Cortex of kidney (tissue), 1 donor: ENCODE measurements at places on chromosomes 13 and 19.

- no peak for DNase-seq
These were observed 37.8 kb downstream of the VSTM2B start for GRCh38 chr19:29563486-29564101.

GRCh38 chr19:18322318-18322758 lies 538 bp downstream of the LSM4 start:
- DNase-seq: no peak

DNA sequence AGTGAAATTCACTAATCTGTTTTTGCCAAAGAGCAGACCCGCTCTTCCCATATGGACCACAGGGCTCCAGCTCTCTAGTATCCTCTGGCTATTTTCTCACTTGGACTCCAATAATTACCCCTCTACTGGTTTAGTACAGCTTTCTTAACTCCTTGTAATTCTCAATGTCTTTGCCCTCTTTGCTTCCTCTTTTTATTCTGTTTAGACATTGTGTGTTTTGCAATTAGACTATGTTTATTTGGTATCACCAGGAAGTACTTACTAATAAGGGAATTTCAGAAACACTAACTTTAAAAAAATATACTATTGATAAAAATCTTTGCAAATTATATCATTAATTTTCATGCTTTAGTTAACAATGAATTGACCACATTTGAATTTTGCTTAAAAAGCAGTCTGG lies 111.6 kb upstream of the OBI1 start:
- no peak for DNase-seq

- DNase-seq: no peak
These were observed 508.6 kb upstream of the KLHL1 start for GRCh38 chr13:70616847-70617246.

DNA sequence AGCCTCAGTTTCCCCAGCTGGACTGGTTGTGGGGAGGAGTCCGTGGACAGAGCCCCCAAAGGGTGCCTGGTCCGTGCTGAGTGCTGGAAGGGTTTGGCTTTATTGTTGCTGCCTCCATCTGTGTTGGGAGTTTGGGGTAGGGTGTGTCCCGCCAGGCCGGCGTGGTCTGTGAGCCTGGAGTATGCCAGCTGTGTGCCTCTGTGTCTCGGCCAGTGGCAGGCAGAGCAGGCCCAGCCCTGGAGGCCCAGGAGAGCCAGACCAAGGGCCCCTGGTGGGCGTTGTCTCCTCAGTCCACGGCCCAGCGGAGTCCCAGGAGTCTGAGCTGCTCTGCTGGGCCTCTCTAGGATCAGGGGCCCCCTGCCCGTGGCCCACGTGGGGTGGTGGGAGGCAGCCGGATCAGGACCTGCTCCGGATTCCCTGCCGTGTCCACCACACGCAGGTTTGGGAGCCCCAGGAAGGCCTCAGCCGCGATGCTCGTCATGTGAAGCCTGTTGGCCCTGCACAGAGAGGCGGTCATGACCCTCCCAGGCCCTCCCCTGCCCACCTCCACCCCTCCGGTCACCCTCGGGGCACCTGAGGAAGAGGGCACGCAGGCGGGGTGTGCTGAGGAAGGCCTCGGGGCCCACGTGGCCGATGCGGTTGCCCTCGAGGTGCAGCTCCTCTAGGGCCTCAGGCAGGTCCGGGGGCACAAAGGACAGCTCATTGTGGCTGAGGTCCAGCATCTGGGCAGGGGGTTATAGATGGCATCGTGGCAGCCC lies 6.6 kb downstream of the PODNL1 start:
- no peak for DNase-seq

DNA sequence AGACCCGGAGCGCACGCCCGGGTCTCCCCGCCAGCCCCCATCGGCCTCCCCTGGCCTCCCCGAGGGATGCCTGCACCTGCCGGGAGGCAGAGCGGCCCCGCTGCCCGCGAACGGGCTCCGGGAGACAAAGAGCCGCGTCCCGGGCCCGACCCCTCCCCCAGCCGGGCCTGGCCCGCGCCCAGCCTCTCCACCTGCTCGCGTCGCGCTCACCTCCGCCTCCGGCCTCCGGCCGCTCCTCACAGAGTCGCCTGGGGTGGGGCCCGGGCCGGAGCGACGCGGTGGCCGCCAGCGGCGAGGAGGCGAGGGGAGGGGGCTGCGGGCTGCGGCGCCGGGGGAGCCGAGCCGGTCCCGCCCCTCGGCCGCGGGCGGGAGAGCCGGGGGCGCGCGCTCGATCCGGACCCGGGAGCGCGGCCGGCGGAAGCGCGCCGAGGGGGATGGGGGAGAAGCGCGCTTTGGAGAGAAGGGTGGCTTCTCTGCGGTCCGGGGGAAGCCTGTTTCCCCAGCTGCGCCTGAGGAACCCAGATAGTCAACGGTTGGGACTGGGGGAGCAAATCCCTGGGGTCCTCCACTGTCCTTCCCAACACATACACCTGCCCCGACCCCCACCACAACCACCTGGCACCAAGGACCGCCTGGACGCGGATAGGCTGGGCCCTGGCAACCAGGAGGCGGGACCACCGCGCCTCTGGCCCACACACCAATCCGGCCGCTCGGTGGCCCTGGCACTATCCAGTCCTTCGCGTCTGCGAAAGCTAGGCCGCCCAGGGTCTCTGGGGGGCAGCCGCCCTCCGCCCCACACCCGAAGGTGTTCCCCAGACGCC lies at the start of gene PRR36:
PRR36 (minus strand) TSS at position 315 of the 821 bp plus-strand sequence. CDS start 701 bp downstream, outside the sequence.
- DNase-seq: no peak

DNA sequence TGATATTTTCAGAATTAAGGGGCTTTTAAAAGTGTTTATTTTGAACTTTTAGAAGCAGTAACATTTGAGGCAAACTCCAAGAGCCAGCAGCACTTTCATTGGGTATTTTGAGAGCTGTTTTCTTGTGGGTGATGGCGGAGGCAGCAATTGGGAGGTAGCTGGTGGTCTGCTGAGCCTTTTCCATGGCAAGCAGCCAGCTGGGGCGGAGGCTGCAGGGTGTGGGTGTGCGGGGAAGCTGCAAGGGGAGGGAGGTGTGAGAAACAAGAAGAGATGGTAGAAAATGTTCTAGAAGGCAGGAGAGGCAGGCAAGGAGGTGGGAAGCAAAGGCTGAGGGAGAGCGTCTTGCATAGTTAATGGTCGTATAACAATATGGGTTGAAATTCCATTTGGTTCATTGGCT lies 223.4 kb upstream of the HTR2A start:
- no peak for DNase-seq

DNA sequence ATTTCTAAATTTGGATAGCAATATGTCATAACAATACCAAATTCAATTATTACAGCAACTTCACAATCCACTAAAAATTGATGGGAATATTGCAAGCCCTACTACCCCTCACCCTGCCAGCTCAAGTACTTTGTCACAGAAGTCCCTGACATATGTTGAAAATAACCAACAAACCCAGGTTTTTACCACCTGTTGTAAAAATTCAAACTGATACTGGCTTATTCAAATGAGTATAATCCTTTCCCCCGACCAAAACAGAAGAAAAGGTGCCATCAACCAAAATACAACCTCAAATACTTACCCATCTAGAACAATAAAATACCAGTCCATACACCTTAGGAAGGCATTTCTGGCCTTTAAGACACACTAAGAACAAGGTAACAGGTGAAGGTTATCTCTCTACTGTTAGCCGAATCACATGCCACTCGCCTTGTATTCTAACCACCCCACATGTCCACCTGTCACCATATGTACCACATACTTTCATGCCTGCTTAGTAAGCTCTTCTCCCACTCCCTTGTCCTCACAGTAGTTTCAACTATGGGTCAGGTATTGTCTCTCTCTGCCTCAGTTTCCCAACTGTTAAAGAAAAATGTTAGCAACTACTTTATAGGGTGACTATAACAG lies 53.1 kb downstream of the USP12 start:
- no peak for DNase-seq

GRCh38 chr19:46202426-46202825 lies 27.1 kb upstream of the IGFL1 start:
- DNase-seq: no peak

DNA sequence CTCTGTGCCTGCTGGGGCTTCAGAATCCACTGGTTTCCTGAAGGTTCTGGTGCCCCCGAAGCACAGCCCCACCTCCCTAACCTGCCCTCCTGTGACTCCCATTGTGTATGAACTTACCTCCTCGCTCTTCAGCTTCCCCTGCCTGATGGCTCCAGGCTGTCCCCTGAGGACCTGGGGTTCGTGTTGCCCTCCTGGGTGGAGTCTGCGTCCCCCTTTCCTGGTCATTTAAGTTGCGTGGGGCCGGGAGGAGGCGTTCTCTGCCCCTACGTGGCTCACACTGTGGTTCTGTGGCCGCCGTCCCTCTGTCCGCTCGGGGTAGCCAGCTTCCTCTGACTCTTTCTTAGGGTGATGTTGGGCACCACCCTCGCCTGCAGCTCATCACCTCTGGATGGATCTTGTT lies 13.9 kb downstream of the TFDP1 start:
- DNase-seq: no peak

DNA sequence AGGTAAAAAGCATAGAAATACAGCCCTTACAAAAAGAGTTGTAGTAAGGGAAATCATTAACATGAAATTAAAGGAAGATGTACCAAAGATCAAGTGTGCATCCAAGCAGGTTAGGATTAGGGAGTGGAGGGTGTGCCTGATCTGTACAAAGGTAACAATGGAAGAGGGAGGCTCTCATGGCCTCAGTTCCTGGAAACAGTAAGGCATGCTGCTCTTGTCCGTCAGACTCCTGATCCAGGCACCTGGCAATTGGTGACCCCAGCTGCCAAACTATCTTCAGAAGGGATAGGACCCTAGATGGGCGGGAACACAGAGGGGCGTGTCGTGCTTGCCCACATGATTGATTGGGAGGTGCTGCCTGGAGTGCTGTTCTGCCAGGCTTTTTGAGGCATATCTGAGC lies 4.5 kb downstream of the TEX26 start:
- no peak for DNase-seq

DNA sequence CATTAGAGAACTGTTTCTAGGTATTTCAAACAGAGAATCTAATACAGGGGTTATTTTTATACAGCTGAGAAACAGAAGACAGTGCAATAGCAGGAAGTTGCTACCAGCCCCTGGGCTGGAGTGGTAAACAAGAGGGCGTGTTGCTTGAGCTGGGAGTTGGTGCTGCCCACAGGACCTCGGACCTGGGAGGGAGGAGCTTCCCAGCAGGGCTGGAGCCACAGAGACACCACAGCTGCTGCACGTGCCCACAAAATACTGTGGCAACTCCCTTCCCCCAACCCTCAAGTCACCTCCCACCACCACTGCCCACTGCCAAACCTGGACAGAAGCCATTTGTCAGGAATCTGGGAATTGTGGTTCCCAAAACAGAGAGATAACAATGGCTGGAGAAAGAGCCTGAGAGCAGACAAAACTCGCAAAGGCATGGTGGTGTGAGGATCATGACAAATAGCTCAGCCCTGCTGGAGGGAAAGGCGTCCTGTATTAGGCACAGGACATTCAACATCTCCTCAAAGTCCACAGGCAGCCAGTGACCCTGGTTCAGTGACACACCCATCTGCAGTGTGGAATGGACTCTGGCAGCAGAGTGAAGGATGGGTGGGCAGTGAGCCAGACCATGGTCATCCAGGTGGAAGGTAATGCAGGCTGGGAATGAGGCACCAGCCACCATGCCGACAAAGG lies 57.2 kb downstream of the SPATA13 start:
- no peak for DNase-seq

- DNase-seq: no peak
These were observed 18.5 kb downstream of the ZNF71 start for GRCh38 chr19:56613639-56614038.

DNA sequence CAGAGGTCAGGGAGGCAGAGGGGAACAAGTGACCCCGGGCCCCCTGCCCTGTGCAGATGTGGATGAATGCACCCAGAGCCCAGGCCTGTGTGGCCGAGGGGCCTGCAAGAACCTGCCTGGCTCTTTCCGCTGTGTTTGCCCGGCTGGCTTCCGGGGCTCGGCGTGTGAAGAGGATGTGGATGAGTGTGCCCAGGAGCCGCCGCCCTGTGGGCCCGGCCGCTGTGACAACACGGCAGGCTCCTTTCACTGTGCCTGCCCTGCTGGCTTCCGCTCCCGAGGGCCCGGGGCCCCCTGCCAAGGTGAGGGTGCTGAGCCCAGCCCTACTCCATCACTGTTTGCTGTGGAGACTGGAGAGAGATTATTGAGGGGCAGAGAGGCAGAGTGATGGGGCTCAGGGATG lies 9.9 kb downstream of the LTBP4 start:
- DNase-seq: no peak

DNA sequence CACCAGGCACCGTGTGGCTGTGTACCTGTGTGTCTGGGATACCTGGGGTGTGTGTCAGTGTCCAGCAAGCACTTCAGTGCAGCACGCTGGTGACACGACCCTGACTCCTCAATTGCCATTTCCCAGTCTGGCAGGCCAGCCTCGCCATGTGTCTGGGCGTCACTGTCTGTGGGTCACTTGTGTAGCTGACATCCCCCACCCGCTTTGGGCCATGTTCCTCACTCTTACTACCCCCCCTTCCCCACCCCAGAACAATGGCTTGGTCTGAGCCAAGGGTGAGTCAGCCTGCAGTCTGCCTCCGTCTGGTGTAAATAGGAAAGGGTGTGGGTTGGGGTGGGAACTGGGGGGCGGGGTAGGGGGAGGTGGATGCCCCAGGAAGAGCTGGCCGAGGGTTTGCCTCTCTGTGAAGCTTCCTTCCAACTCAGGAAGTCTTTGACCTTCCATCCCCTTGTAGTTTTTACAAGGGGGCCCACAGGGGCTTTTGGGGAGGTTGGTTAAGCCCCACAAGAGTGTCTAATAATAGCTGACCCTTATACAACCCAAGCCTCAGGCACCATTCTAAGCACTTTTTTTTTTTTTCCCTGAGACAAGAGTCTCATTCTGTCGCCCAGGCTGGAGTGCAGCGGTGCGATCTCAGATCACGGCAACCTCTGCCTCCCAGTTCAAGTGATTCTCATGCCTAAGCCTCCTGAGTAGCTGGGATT lies 17.6 kb downstream of the NOVA2 start:
- no peak for DNase-seq

- DNase-seq: no peak
These were observed 746.9 kb downstream of the EFNB2 start for GRCh38 chr13:105788530-105788929.

DNA sequence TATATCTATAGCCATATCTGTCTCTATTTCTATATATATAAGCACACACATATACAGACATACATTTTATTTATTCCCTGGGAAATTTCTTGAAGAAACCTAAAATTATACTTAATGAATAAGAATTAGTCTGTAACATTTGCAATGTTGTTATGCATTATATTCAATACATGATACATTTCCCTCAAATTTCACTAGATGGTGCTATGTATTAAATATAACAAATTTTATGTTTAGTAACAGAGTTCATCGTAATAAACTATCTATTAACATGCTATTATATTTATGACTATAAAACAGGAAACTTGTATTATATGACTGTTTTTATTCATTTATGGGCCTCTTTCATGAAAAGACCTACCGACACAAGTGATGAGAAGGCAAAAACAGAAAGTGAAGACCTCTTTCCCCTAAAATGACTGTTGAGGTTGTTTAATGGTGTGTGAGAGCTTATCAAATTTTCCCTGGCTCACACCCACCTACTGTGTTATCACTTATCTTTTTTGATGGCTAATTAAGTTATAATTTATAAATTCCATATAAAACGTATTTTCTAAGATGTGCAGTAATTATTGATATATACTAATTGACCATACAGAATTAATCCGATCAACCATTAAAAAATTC lies 881.9 kb downstream of the SLITRK6 start:
- no peak for DNase-seq

- no peak for DNase-seq
These were observed 19.3 kb downstream of the TNFSF11 start for GRCh38 chr13:42592915-42593900.
